AG04449 (cell line): ENCODE measurements at places on chromosomes 13 and 19.

- DNase-seq = no peak
Measured at GRCh38 chr13:20425819-20426219, 99.8 kb downstream of the CRYL1 start.

DNA sequence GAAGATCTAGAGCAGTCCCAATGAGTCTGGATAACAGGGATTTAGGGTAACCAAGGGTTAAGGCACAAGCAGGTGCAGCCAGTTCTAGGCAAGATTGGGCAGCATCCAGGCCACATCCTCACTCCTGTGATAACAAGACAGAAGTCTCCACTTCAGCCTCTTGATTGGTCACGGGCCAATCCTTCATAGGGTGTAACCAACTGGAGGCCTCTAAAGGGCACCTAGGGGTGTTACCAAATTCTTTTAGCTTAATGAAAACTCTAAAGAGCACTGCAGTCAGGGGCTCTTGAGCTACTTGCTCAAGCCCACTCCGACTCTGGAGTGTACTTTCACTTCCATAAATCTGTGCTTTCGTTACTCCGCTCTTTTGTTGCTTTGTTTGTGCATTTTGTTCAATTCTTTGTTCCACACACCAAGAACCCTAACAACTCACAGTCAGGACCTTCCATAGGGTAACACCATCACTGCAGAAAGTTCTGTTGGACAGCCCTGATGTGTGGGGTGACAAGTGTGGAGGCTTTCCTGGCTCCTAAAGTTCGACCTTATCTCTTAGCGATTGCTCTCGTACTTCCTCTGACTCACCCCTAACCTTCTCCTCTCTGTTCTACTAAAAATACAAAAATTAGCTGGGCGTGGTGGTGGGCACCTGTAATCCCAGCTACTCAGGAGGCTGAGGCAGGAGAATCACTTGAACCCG lies 36.1 kb downstream of the ZSWIM9 start:
- DNase-seq = no peak

GRCh38 chr13:31096654-31097302 lies 64.9 kb downstream of the HSPH1 start:
- no peak for DNase-seq

GRCh38 chr13:63435667-63436324 lies 2020.1 kb upstream of the PCDH20 start:
- peak; percentile 98 for DNase-seq

DNA sequence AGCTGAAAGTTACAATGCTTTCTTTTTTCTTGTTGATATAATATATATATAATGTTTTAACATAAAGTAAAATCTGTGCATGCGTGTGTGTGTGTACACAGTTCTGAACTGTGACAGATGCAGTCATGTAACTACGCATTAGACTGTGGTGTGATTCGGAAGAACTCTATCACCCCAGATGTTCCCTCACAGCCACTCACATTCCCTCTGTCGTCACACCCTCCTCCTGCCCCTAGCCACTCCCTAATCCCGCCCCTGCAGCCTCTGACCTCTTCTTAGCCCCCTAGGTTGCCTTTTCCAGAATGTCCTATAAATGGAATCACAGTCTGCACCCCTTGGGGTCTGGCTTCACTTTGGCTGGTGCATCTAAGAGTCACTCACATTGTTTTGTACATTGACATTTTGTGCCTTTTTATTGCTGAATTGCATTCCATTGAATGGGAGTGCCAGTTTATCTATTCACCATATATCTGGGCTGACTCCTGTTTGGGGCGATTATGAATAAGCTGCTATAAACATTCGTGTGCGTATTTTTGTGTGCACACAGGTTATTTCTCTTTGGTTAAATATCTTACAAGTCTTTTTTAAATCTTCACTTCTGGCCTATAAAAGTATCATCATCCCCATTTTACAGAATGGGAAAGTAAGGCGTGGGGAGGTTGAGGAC lies 20.4 kb downstream of the DHRS12 start:
- DNase-seq = no peak

GRCh38 chr19:49782515-49782914 lies 15.7 kb downstream of the AP2A1 start:
- no peak for DNase-seq

DNA sequence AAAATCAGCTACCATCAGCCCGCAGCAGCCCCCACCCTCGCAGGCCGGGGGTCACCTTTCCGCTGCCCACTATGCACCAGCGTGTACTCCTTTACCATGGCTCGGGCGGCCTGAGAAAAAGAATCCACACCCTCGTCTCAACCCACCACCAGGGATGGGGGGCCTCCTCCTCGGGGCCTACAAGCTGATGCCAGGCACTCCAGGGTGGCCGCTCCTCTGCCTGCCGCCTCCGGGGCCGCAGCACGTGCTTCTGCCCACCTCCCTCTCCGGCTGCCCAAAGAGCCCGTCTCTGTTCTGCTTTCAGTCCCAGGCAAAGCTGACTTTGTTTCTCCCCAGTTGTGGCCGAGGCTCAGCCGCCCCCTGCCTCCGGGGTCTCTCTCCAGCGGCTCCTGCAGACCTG lies 11.1 kb upstream of the MEX3D start:
- no peak for DNase-seq

DNA sequence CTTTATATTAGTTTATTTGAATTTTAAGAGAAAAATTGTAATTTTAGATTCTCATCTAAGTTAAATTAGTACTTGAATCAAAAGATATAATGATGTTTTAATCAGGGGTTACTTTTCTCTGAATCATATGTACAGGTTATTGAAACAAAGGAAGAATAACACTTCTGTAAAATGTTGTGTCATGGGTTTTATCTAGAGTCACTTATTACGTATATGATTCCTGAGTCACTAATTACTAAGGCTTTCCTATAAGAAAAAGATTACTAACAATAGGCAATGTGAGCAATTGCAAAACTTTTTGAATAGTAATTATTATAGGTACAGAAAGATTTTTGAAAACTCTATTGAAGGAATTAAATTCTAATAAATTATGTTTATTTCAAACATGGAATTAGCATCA lies 99.2 kb upstream of the KLF5 start:
- DNase-seq = no peak

DNA sequence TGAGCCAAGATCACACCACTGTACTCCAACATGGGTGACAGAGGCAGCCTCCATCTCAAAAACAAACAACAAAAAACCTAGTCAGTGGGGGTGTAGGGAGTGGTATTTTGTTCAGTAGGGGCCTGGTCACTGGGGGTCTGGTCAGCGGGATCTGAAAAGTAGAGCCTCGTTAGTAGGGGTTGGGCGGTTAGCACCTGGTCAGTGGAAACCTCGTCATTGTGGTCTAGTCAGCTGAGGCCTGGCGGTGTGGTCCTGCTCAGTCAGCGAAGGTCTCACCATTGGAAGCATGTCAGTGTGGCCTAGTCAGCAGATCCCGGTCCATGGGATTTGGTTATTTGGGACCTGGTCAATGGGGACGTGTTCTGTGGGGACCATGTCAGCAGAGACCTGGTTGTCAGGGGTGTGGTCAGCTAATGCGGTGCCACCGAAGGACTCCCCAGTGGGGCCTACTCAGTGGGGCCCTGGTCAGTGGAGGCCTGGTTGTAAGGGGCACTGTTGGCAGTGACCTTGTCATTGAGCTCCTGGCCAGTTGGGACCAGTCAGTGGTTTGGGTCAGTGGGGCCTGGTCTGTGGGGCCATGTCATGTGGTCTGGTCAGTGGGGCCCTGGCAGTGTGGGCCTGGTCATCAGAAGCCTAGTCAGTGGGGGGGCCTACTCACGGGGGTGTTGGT lies 63.0 kb upstream of the TPM4 start:
- DNase-seq = no peak

DNA sequence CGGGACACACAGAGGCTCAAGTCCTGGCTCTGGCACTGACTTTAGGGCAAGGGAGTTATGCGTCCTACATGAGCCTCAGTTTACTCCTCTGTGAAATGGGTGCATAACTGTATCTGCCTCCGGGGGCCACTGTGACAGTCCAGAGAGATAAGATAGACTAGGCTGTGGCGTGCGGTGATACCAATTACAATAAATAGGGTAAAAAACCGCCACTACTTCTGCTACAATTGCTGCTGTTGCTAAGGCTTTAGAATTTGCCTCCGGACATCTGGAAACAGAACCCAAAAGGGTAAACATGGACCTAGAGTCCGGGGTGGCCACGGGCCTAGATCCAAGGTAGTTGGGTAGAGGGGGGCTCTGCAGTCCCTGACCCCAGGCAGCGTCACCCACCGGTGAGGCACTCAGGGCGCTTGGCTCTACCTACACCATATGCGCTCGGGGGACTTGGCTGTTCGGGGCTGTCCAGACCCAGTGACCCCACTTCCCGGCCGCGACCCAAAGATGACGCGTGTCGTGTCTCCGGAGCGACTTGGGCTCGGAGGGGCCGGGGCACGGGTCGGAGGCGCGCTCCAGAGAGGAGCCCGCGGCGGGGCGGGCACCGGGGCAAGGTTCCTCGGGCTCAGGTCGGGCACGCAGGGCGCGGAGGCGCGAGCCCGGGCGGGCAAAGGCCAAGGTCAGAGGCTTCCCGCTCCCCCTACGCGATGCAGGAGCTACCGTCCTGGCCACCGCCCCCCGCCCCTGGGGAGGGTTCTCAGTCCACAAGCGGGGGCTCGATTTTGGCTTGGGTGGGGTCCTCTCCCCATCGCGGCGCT lies 1.1 kb downstream of the INSR start:
- DNase-seq = no peak

- no peak for DNase-seq
Measured at GRCh38 chr19:16627928-16628182, 149 bp downstream of the MED26 start.

DNA sequence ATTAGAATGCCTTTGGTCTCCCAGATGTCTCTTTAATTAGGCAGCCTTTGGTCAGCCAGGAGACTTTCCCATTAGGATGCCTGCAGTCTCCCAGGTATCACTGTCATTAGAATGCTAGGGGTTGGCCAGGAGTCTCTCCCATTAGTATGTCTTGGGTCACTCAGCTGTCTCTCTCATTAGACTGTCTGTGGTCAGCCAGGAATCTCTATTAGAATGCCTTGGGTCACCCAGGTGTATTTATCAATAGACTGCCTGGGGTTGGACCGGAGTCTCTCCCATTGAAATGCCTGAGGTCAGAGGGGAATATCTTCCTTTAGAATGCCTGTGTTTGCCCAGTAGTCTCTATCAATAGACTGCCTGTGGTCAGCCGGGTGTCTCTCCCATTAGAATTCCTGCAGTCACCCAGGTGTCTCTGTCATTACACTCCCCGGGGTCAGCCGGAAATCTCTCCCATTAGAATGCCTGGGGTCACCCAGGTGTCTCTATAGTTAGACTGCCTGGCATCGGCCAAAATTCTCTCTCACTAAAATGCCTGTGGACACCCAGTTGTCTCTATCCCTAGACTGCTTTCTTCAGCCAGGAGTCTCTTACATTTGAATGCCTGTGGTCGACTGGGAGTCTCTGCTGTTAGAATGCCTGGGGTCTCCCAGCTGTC lies 1460.3 kb downstream of the UQCRFS1 start:
- DNase-seq = no peak

- DNase-seq = no peak
Measured at GRCh38 chr13:34681405-34681955, 260.6 kb upstream of the NBEA start.

- no peak for DNase-seq
Measured at GRCh38 chr19:46254776-46255175, 25.2 kb downstream of the IGFL1 start.

- peak; percentile 65 for DNase-seq
Measured at GRCh38 chr13:24671386-24672113, 8.7 kb upstream of the ATP12A start.

GRCh38 chr19:47652285-47652684 lies 43.4 kb downstream of the BICRA start:
- no peak for DNase-seq

GRCh38 chr19:50719566-50719965 lies at the start of gene SHANK1:
SHANK1 (minus strand) TSS chr19:50719802; CDS start chr19:50716919, 2,883 bp downstream.
- DNase-seq = no peak

GRCh38 chr13:22596171-22596863 lies 584.5 kb upstream of the SGCG start:
- DNase-seq = no peak

DNA sequence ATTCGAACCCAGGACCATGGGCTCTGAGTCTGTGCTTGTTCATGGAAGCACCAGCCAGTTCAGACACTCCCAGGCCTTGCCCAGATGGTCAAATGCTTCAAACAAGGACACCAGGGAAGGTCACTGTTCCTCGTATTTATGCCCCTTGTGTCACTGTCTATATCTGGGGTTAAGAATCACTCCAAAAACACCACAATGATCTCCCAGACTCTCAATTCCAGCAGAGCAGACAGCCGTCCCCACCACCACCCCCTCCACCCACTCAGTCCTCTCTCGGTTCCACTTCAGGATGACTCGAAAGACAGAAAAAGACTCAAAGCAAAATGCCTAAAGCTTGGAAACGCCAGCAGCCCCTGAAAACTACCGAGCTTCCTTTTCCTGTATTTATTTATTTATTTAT lies 79.0 kb downstream of the INSR start:
- no peak for DNase-seq

DNA sequence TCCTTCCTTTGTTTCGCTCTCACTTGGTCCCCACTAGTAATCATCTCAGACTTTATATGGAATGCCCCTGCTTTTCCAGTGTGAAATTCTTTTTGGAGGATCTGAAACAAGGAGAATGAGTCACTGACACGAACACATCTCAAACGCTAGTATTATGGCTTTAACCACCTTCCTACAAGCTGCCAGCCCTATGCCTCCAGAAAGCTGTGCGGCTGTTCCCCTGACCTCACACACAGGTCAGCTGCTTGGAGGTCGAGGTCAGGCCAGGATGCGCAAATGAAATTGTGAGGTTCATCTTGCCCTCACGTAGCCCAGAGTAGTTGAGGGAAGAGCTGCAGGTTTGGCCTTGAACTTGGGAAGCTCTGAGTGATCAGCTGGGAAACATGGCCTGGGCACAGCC lies 449.8 kb downstream of the FGF9 start:
- DNase-seq = no peak

- DNase-seq = peak; percentile 57
Measured at GRCh38 chr19:16608290-16608739, 19.7 kb downstream of the MED26 start.

DNA sequence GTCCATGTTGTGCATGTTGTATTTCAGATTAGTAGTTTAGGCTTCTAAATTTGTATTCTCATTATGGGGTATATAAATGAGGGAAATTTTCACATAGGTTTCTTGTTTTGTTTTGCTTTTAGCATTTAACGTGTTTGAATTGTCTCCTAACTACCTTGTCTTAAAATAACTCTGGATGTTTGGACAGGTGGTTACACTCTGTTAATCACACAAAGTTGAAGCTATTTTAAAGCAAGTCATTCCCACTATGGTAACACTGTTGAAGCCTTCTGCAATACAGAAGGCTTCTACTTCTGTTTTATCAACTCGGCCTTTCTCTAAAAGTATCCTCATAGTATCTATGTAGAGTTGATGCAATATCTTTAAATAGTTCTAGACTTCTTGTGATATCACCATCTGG lies 245.3 kb upstream of the HTR2A start:
- no peak for DNase-seq

GRCh38 chr19:48676487-48676886 lies 3.7 kb upstream of the NTN5 start:
- no peak for DNase-seq

GRCh38 chr13:95924389-95924994 lies 128.7 kb downstream of the UGGT2 start:
- peak; percentile 83 for DNase-seq

- DNase-seq = no peak
Measured at GRCh38 chr13:30730526-30730925, 4.8 kb upstream of the ALOX5AP start.
